ENCODE measurements at places on chromosomes 11 and 22.
A peak's percentile ranks its signal among the peaks of the same experiment; 100 is the strongest.

GRCh38 chr11:126874831-126875230 is 125.7 kb downstream of the KIRREL3 start:
- peak; percentile 11 for DNase-seq

GRCh38 chr11:120141768-120142423 is 4.0 kb upstream of the TRIM29 start:
- DNase-seq, result no peak

- DNase-seq, result no peak
Observed at GRCh38 chr22:35905894-35906293, 122.7 kb downstream of the RBFOX2 start.

DNA sequence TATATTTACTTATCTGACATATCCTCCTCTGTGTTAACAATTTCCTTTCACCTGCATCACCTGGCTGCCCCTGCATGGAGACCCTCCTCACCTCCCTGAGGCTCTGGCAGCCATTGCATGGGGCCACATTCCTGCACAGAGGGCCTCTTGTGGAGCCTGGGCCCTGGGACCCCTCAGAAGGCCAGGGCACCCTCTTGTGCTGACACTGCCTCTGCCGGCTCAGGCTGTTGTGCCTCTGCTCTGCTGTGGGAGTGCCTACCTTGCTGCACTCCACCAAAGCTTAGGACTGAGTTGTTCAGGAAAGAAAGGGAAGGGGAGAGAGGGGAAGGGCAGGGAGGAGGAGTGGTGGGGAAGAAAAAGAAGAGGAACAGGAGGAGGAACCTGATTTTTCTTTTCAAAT is 194.5 kb downstream of the ADAMTS15 start:
- no peak for DNase-seq

- DNase-seq, result no peak
Observed at GRCh38 chr22:35913925-35914324, 114.7 kb downstream of the RBFOX2 start.

GRCh38 chr11:7977232-7977917 is 9.8 kb upstream of the EIF3F start:
- peak; percentile 98 for DNase-seq

DNA sequence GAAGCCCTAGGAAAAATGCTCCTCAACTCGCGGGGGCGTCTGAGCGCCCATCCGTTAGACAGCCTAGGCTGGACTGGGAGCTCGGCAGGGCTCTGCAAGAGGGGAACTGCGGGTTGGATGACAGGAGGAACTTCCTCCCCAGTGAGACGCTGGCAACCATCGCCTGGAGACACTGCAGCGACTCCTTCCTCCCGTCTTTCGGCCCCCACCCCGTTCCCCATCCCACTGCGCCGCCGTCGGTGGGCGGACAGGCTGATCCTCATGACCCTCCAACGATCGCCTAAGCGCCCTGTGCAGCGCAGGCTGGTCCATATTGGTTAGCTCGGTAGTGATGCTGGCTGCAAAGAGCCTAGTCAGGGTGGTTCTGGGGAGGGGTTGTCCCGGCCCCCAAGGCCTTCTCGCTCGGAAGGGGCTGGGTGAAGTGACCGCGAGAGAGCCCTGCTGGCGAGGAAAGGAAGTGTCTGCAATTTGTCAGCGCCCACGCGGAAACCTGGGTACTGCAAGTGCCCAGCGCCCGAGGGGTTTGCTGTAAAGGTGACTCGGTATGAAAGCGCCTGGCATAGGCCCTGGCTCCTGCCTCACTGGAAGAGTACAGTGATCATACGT is 638 bp downstream of the NRGN start:
- peak; percentile 50 for DNase-seq

GRCh38 chr11:112880495-112880894 is 80.7 kb upstream of the NCAM1 start:
- DNase-seq, result no peak

- DNase-seq, result no peak
Observed at GRCh38 chr22:48089601-48090331, 1327.3 kb downstream of the TBC1D22A start.

DNA sequence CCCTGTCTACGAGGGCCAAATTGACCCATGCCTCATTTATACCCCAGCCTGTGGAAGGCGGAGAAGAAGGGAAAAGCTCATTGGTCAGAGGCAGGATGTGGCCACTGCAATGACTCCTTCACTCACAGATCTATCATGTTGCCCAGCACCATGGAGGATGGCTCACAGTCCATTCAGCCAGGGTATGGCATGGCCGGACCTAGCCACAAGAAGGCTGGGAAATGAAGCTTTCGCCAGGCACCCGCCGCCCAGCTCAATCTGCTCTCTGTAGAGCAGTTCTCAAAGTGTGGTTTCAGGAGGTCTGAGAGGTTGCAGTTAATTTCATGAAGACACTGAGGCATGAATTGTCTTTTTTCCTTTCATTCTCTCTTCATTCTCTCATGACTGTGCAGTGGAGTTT is 40.6 kb upstream of the LINC01488 start:
- DNase-seq, result no peak

- no peak for DNase-seq
Observed at GRCh38 chr11:43835104-43835503, 45.5 kb upstream of the ALKBH3 start.

GRCh38 chr22:33652615-33653014 is 267.7 kb downstream of the LARGE1 start:
- DNase-seq, result no peak

DNA sequence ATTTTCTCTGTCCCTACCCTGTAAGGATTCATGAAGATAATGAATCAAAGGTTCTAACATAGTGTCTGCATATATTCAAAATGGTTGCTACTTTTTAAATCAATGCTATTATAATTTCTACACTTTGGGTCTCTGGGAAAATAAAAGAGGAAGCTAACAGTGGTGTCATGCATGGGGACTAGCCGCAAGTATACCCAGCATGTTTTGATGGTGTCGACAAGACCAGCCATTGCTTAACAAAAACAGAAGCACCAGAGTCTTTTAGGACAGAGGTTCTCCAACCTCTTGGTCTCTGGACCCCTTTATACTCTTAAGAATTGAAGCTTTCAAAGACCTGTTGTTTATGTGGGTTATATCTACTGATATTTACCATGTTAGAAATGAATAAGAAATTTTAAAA is 37.8 kb downstream of the RNF141 start:
- DNase-seq, result no peak

DNA sequence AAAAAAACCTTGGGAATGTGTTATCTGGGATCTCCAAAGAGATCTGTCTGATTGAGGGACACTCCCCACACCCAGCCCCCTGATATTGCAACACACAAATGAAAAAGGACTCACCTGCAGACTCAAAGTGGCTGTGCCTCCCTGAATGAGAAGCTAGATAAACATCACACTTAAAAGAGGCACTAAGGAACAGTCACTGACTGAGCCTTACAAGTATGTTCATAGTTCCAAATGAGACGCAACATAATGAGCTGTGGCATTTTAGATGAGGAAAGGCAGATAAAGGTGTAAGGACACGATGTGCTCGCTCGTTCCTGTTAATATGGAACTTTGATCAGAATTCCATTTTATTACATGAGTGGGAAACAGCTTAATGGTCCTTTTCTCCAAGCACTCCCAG is 21.0 kb upstream of the CFAP300 start:
- DNase-seq, result no peak

GRCh38 chr11:9691865-9692264 is 28.0 kb downstream of the SWAP70 start:
- DNase-seq, result peak; percentile 79

- no peak for DNase-seq
Observed at GRCh38 chr11:104055596-104055995, 19.2 kb downstream of the DDI1 start.

DNA sequence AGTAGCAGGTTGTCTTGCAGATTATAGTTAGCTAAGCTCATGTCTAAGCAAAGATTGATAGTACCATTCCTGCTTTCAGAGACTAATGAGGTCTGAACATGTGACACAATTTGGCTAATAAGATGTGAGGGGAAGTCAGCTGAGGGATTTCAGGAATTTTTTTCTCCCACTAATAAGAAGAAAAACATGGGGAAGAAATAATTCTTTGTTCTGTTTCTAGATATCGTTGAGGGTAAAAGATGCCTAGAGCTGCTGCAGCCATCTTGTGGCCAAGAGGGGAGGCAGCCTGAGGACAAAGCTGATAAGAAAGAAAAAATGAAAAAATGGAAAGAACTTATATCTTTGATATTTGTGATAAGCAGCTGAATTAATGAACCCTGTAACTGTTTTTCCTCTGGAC is 1334.4 kb downstream of the LRRC4C start:
- no peak for DNase-seq

DNA sequence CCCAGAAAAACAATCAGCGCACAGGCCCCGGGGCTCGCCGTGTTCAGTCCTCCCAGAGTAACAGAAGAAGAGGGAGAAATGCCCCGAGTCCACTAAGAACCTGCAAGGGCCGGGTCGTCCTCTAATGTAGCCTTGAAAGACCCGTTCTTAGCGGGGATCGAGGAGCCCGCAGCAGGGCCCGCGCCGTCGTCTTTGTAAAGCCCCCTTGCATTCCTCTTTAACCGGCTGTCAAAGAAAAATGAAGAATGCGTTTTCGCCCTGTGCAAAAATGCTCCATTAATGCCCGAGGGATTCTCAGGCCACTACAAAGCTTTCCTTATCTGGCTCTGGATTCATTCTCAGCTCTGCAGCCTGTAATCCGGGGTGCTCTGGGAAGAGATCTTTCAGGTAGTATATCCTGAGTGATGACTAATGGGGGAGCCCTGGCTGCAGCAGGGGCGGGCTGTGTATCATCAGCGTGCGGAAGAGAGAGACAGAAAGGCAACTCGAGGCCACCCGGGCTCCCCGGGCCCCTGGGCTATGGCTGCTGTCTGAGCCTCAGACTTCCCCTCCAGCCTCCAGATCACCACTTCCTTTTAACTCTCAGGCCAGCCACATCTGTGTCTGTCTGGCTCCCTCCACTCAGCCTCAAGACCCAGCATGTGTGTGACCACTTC is 78.2 kb downstream of the FBLN1 start:
- no peak for DNase-seq

DNA sequence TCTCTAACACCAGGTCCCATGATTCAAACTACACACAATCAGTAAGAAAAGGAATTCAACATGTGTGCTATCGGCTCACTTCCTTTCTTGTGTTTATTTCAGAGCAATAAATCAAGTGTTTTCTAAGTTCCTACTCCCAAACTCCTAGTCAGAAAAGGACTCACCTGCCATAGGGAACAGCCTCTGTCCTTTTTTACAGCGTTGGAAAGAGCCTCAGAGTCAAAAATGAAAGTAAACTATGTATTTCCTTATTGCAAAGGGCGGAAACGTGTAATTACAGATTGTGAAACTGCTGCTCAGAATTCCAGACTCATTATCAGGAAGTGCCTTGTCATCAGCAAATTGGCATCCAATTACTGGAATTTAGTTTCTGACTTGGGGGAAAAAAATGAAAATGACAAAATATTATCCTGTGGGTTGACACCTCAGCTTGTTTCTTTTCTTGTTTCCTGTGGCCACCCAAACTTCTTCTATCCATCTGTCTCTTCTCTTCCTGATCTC is at the start of gene CASP4:
Gene CASP4 (minus strand): TSS at position 220 of the 501 bp plus-strand sequence. CDS start 49 bp downstream, at position 171.
- DNase-seq, result peak; percentile 92

Data from HCEC 1CT (cell line).